Posterior cingulate gyrus (tissue), 11 donors: ENCODE measurements at places on chromosomes 6 and 20.

GRCh38 chr6:142935553-142936517 is 9.1 kb downstream of the HIVEP2 start:
- DNase-seq: no peak

DNA sequence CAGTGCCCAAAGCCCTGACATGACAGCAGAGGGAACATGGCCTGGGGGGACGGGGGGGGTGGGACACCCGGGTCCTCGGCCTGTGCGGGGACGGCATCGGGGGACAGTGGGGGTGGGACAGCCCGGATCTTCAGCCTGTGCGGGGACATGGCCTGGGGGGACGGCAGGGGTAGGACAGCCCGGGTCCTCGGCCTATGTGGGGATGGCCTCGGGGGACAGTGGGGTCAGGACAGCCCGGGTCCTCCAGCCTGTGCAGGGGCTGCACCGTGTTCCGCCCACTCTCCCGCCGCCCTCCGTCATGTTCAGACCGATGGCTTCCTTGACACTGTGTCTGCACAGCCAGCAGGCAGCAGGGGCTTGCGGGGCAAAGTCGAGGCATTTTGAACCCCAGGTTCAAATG is 7.0 kb downstream of the BIRC7 start:
- DNase-seq: no peak

DNA sequence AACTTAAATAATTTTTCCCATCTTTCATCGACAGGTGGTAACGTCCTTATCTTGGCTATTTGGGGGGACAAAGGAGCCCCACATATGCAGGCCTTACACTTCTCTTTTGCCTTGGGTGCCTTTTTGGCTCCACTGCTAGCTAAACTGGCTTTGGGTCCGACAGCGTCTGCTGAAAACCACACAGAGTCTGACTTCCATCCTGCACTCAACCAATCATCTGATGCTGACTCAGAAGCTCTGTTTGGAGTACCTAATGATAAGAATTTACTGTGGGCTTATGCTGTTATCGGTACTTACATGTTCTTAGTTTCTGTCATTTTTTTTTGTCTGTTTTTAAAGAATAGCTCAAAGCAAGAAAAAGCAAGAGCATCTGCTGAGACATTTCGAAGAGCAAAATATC is 178.5 kb downstream of the SLC16A10 start:
- no peak for DNase-seq

DNA sequence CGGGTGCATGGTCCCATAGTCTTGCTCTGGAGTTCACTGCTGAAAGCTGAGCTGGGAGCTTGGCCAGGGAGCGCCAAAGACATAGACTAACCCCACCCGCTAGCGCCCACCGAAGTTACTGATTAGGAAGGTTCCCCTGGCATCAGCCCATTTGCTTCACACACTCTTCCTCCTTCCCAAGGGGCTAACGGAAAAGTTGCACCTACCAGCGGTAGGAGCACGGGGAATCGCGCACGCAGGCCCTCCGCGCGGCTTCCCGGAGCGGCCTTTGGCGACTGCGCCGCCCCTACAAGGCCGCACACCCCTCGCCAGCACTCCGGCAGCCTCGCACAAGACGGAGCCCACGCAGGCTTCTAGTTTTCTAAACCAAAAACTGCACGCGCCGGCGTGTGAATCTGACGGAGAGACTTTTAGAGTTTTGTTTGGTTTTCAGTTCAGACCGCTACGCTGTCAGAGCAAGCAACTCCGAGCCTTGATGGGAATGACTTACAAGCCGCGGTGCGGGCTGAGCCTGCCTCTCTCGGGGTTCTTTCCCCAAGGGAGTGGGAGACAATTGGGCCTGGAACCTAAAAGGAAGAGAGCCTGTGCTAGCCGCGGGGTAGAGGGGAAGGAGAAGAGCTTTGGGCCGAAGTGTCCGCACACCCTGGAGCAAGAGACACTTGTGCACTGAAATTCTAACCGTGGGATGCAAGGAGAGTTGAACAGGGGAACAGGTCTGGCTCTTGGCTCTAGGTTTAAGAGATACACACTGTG is 891 bp upstream of the POU3F2 start:
- DNase-seq: no peak

GRCh38 chr6:35343092-35343834 is 905 bp downstream of the PPARD start:
- DNase-seq: no peak

GRCh38 chr20:37526839-37527637 is 638 bp downstream of the BLCAP start:
- DNase-seq: no peak

DNA sequence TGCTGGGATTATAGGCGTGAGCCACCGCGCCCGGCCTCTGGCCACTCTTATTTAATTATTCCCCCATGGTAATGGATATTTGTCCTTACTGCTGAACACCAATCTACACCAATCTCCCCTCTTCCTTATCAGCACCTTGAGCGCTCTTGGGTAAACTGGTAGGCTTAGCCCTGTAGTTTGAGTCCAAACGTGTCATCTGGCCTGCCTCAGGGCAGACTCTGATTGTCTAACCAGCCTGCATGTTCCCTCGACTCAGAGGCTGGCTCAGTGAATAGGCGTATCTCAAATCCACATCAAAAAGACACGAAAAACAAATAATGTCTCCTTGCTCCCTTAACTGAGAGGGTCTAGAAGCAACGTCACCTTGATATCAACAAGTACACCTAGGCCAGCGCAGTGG is 260.9 kb downstream of the TFAP2C start:
- DNase-seq: no peak

GRCh38 chr6:135145063-135145800 is 35.9 kb upstream of the MYB start:
- no peak for DNase-seq

DNA sequence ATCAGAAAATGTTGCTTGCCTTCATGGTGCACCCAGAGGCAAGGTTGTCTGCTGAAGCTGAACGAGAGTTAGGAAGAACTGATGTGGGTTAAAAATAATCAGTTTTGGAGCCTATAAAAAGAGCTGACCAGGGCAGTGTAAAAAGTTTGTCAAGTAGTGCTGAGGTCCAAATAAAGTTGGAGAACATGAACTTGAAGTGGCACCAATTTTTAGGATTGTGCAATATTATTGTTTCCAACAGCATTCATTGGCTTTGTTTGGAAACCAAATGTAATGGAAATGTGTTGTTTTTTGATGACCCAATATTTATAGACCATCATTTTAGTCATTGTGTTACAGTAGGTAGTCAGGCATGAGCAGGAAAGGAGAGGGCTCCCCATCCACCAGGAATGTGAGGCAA is 55.7 kb downstream of the GPR63 start:
- DNase-seq: no peak

GRCh38 chr6:144644776-144645175 is 359.6 kb downstream of the UTRN start:
- DNase-seq: no peak

DNA sequence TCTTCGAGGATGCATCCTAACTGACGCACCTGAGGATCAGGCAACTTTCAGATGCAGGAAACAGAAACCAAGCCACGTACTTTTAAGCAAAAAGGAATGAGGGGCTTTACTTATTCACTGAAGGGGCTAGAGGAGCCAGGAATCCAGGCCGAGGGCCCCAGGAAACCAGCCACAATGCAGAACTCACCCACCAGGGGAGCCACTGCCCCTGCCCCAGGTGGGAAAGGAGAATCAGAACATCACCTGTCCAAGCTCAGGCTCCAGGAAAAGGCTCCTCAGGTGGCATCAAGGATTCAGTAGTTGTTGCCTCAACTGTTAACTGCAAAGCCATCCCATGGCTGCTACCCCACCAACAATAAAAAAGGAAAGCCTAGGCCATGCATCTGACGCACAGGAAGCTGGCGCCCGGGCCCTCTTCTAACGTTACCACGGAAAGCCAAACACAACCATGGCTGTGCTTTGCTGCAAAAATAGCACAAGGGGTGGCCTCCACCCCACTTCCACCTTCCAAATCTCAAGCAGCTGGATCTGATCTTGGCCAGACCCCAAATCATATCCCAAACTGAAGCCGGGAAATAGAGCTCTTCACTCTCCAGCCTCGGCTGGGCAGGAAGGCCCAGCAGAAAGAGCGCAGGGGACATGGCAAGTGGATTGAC is 121.0 kb downstream of the PREX1 start:
- no peak for DNase-seq

- no peak for DNase-seq
Observed at GRCh38 chr6:6742535-6742934, 154.0 kb downstream of the LY86 start.

DNA sequence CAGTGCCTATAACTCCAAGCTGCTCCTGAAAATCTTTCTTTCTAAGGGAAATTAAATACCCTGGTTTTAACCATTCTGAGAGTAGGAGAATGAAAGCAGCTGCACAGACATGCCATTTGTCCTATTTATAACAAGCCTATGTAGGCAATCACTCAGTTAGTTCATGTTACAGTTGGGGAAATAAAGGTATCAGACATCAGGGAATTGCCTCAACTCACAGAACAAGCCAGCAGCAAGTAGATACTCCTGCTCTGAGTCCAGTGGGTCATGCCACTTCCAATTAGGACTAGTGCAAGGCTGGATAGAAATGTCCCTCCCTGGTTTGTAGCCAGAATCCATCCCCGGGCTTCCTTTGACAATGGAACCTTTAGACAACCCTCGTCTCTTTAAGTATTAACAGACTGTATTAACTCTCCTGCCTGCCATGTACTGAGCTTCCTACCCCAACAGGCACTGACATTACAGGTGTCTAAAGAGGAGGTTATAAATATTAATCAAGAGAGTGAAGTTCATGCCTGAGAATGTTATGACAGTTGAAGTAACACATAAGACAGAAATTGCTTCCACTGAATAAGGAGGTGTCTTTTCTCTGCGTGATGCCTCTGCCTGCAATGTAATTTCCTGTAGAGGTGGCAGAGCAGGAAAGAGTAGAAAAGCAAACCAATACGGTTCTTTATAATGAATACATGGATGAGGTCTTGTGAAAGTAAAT is 28.0 kb upstream of the MARCKS start:
- DNase-seq: no peak

- DNase-seq: no peak
Observed at GRCh38 chr6:11413117-11413687, 124.3 kb upstream of the TMEM170B start.

- DNase-seq: no peak
Observed at GRCh38 chr6:111687652-111688051, 82.0 kb upstream of the TRAF3IP2 start.

DNA sequence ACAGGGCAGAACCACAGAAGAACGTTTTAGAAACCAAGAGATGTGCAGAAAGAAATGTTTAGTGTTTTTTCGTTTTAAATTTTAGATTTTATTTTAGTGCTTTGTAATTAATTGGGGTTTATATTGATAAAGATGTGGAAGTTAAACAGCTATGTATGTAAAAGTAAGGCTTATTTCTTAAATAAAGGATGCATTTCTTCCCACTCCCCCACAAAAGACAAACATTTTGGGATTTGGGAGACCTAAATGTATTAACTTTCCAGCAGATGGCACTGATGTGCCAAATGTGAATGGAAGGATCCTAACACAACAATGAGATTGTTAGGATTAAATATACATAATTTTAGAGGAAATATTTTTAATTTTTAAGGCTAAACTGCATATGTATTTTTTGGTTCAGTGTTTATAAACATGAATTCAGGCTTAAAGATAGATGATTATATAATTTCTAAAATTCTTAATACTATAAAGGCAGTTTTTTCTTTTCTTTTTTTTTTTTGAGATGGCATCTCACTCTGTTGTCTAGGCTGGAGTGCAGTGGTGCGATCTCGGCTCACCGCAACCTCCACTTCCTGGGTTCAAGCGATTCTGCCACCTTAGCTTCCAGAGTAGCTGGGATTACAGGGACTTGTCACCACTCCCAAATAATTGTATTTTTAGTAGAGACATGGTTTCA is 12.0 kb downstream of the PFDN4 start:
- no peak for DNase-seq

DNA sequence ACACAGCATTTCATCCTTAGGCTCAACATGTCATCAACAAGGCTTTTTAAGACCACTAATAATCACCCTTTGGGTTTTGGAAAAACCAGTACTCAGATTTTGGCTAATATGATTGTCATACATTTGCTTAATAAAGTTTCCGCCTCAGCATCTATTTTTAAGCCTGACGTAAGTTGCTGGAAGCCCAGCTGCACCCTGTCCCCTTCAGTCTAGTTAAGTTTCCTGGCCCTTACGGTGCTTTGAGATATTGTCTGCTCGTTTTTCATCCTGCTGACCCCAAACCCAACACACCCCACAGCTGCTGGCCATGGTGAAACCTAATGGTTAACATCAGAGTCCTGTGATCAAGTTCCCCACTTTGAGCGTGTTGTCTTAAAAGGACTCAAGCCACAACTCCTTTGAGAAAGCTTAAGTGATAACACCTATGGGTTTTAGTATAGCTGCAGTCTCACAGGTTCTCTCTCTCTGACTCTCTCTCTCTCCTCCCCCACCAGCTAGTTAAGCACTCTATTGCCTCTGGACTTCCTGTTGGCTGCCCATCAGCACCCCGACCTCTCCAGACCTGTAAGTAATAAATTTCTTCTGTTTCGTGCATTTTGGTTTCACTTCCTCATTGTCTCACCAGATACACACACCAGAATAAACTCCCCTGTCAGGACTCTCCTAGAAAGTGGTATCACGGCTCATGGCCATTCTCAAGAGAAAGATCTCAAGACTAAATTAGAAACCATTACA is 802.0 kb downstream of the C6orf118 start:
- DNase-seq: no peak

GRCh38 chr6:16572943-16573342 is 188.3 kb downstream of the ATXN1 start:
- DNase-seq: no peak

- no peak for DNase-seq
Observed at GRCh38 chr6:39920157-39920556, 14.1 kb downstream of the MOCS1 start.

GRCh38 chr6:53273370-53273769 is 75.4 kb downstream of the ELOVL5 start:
- DNase-seq: no peak

- no peak for DNase-seq
Observed at GRCh38 chr6:43262000-43262779, 18.9 kb downstream of the TTBK1 start.

DNA sequence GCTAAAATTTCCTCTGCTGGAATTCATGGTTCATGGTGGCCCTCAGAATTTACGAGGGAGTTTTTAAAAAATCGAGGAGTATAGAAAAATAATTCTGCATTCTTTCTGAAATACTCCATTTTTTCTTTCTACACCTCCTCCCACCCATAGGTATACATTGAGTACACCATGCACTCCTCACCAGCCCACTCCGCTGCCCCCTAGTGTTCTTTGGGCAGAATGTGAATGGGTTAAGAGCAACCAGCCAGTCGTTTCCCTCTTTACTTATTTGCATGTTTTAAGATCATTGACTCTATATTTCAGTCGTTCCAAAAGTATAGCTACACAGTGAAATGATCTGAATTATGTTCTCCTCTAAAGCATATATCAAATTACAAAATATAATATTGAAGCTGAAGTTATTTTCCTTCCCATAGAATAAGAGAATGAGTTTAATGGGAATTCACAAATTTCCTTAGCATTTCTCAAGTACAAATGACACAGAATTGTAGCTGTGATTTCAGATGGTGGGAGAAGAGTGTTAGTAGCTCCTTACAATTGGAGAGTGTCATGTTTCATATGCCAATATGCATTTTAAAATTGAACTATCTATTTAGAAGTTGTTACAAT is 977.7 kb upstream of the SLC35B3 start:
- DNase-seq: no peak
